ENCODE measurements at places on chromosomes 1 and 21.

DNA sequence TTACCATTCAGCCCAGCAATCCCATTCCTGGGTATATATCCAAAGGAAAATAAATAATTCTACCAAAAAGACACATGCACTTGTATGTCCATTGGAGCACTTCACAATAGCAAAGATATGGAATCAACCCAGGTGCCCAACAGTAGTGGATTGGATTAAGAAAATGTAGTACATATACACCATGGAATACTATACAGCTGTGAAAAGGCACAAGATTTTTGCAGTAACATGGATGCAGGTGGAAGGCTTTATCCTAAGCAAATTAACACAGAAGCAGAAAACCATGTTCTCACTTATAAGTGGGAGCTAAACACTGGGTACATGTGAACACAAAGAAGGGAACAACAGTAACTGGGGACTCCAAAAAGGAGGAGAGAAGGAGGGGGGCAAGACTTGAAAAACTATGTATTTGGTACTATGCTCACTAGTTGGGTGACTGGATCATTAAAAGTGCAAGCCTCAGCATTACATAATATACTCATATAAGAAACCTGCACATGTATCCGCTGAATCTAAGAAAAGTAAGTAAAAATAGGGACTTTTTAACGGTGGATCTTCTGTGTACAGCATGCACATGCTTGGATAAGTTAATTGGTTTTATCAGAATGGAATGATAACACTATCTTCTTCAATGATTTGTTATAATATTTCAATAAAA, 3.9 kb upstream of the SHCBP1L start:
- DNase-seq: no peak

GRCh38 chr1:6975331-6976043, 190.2 kb downstream of the CAMTA1 start:
- no peak for DNase-seq

DNA sequence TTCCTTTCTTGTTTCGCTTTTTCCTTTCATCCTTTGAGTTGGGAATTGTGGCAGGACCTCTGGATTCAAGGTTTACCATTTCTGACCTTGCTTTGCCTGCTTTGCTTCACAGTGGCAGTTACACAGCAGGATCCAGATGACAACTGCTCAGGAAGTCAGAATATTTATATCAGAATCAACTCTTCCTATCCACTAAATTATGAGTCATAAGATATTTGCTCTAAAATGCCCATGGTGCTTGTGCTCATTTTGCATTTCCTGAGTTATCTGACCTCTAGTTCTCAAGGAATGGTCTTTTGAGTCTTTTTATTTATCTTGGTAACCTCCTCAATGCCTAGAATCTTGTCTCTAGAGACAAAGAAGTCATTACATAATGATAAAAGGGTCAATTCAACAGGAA, 290.8 kb downstream of the LRRC7 start:
- no peak for DNase-seq

GRCh38 chr1:18533259-18533658, 52.5 kb downstream of the KLHDC7A start:
- no peak for DNase-seq

- DNase-seq: no peak
These were observed 1.3 kb downstream of the CDK18 start for GRCh38 chr1:205505791-205506190.

DNA sequence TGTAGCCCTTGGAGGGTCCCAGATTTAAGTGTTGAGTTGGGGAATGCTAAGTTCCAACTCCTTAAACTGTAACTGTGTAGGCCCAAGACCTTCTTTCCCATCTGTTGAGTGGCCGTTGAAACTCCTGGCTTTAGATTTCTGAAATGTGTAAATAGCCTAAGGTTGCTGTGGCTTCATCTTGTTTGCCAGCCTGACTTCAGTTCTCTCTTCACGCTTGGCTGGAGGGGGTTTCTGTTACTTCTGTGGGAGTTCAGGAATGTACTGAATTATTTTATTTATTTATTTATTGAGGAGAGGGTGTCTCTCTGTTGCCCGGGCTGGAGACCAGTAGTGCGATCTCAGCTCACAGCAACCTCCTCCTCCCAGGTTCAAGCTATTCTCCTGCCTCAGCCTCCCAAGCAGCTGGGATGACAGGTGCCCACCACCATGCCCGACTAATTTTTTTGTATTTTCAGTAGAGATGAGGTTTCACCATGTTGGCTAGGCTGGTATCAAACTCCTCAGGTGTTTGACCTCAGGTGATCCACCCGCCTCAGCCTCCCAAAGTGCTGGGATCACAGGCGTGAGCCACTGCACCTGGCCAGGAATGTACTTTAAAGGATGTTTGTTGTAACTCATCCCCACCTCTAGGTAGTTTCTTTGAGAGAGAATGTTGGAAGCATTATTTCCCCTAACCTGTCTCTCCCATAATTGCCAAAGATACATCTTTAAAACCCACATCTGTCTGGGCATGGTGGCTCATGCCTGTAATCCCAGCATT, 5.9 kb downstream of the TTC39A start:
- no peak for DNase-seq

DNA sequence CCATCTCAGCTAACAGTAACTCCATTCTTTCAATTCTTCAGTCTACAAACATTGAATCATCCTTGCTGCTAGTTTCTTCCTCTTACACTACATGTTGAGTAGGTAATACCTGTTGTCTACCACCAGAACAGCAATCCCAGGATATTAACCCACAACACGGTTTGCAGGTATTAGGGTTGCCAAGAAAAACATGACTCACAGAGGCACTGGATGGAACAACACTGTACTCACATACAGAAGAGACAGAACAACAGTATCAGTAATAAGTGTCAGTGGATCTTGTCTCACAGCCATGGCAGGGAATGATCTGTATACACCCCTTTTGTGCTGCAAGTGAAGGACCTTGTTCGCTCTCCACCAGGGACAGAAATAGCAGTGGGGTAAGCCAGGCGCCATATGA, 212.1 kb downstream of the GPR52 start:
- DNase-seq: no peak

DNA sequence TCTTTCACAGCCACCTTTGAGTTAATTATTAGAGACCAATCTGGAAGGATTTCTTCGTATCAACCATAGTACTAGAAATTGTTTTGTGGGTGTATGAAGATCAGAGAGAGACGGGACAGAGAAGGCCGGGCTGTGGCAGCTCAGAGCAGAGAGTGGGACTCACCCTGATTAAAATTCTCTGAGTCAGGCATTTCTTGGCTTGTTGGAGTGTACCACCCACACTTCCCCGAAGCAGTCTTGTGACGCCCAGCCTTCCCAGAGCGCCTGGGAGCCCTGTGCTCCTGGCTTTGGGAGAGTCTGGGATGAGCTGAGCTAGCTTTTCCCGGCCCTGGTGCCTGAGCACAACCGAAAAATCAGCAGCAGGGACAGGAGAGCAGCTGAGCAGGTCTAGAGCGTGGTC, 19.4 kb downstream of the PLEKHM2 start:
- no peak for DNase-seq

GRCh38 chr1:212915245-212916091, 34.9 kb upstream of the VASH2 start:
- peak; percentile 70 for DNase-seq

DNA sequence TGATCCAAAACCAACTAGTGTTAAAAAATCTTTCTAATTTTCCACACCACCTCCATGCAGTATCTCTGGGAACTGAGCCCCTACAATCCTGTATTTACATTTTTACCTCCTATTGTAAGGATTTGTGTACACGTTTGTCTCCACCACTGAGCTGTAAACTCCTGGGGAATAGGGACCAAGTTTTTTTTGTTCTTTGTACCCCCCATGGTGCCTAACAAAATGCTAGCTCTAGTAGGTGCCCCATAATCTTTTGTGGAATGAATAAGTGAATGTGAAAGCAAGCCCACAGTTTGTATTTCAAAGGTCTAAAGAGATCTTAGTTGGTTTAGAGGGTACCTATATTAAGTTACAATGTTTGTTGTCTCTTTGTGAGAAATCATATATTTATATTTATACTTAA, 879 bp upstream of the WLS start:
- no peak for DNase-seq

- no peak for DNase-seq
These were observed 3.6 kb upstream of the NPPA start for GRCh38 chr1:11851180-11851579.

- DNase-seq: no peak
These were observed 67.1 kb downstream of the SH3BGR start for GRCh38 chr21:39518847-39519210.

GRCh38 chr1:193070942-193071341, 11.5 kb downstream of the RO60 start:
- peak; percentile 18 for DNase-seq
